Transverse colon (tissue), 4 donors: ENCODE measurements at places on chromosomes 12 and 14.

- no peak for DNase-seq
Observed at GRCh38 chr12:43540470-43540869, 11.5 kb downstream of the ADAMTS20 start.

DNA sequence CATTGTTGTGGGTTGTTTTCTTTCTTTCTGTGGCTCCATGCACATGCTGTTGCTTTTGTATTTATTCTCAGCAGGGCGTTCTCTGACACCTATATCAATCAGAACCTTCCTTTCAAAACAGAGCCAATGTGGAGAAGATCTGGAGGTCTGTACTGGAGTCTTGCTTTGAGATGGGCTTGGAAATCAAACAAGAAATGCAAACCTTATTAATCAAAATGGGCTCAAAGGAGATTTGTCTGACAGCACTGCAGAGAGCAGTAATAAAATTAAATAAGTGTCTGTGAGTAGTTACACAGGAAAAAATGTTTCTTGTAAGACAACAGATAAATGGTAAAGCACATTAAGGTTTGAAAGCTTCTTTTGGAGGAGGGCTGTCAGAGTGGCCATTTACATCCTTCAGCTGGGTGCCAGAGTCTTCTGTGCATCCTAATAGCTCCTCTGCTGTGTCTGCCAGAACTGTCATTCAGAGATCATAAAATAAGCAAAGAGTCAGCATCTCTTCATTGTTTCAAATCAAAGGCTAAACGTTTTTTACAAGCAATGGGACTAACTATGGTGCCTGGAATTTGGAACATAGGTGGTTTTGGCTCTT lies 414.3 kb downstream of the NAV3 start:
- no peak for DNase-seq

- no peak for DNase-seq
Observed at GRCh38 chr14:64932231-64932630, 10.3 kb downstream of the GPX2 start.

DNA sequence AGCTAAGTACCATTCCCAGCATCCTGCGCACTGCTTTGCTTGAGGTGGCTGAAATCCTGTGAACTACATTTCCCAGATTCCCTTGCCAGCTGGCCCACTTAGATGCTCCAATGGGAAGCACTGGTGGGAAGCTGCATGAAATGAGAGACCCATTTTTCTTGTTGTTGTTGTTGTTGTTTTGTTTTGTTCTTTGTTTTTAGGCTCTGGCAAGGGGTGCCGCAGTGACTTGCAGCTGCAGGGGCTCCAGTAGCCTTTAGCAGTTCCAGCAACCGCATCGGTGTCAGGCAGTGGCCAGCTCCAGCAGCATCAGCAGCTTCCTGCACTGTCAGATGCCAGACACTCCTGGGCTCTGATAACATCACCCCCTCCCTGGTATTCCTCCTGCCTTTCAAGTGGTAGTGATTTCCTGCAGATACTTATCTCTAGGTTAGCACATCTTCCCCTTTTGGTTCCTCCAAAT lies 8.8 kb upstream of the EGLN3 start:
- no peak for DNase-seq

- DNase-seq: peak; percentile 70
Observed at GRCh38 chr12:103928682-103929045, 1.5 kb upstream of the HSP90B1 start.

DNA sequence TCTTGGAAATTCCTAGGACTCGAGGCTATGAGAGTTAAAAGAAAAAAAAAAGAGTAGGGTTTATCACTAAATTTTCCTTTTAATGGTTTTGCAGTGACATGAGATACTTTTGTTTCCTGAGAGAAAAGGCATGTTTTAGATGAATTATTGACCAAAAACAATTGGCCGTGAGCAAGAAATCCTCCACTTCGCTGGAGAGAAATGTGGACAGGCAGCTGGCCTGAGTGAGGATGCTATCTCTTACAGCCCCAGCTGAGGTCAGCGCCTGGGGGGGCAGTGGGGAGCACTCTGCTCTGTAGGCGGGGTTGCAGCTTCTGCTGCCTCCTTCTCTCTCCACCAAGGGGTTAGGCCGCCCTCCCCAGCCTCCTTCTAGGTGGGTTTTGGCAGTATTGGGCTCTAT lies 54.7 kb downstream of the PRIMA1 start:
- DNase-seq: no peak

GRCh38 chr12:108635201-108635996 lies 1.7 kb upstream of the SELPLG start:
- DNase-seq: peak; percentile 71

DNA sequence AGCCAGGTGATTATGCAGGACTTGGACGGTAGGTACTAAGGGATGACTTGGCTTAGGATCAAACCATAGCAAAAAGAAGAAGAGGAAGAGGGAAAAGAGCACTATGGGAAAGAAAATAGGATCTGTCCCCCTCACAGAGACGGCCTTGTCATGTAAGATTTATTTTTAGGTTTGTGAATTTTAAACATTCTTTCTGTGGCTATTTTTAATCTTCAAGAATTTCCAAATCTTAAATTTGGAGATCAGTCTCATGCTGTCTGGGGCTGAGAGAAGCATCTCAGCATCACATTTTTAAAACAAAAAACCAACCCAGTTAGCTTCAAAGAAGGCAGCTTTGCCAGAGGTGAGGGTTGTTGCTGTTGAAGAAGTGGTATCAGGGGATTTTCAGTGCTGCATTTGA lies 52.6 kb upstream of the STRN3 start:
- DNase-seq: no peak

DNA sequence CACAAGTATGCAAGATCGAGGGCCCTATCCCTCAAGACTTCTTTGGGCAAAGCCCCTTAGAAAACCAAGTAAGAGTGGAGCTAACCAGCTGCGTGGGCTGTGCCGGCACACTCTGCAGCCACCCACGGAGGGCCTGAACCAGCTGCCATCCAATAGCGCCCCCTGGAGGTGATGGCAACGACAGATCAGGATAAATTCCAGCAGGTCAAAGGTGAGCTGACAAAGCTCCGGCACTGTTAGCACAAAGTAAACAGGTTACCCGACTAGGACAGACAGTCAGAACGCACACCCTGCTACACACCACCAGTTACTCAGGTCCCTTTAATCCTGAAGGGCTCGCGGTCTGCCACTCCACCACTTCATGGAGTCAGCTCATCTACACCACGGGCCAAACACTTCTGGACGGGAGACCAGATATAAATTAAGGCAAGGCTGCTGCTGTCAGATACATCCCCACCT lies 4.9 kb downstream of the ZBTB39 start:
- peak; percentile 80 for DNase-seq

DNA sequence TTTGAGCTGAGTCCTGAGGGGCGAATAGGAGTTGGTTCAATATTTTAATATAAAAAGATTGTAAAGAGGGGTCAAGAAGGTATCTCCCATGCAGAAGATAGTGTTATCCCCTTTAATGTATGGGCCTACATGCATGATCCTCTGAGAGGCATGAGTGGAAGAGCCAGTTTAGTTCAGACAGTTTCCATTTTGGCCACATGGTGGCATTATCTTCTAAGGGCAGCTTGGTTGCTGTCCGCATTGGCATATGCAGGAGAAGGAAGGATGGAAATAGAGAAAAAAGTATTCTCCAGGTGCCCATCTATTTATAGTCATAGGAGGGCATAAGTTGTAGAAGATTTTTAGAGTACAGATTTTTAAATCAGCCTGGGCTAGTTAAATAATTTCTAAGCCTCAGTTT lies 5.4 kb downstream of the SAMD4A start:
- DNase-seq: no peak

DNA sequence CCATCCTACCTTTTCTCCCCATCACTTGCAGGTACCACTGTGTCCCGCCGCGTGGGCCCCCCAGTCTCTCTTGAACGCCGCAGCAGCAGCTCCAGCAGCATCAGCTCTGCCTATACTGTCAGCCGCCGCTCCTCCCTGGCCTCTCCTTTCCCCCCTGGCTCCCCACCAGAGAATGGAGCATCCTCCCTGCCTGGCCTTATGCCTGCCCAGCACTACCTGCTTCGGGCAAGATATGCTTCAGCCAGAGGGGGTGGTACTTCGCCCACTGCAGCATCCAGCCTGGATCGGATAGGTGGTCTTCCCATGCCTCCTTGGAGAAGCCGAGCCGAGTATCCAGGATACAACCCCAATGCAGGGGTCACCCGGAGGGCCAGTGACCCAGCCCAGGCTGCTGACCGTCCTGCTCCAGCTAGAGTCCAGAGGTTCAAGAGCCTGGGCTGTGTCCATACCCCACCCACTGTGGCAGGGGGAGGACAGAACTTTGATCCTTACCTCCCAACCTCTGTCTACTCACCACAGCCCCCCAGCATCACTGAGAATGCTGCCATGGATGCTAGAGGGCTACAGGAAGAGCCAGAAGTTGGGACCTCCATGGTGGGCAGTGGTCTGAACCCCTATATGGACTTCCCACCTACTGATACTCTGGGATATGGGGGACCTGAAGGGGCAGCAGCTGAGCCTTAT lies 9.2 kb downstream of the ARHGAP9 start:
- DNase-seq: no peak

GRCh38 chr14:34354556-34354955 lies 107.5 kb downstream of the SPTSSA start:
- DNase-seq: no peak

GRCh38 chr12:64943686-64944085 lies 119.2 kb downstream of the TBC1D30 start:
- DNase-seq: no peak

DNA sequence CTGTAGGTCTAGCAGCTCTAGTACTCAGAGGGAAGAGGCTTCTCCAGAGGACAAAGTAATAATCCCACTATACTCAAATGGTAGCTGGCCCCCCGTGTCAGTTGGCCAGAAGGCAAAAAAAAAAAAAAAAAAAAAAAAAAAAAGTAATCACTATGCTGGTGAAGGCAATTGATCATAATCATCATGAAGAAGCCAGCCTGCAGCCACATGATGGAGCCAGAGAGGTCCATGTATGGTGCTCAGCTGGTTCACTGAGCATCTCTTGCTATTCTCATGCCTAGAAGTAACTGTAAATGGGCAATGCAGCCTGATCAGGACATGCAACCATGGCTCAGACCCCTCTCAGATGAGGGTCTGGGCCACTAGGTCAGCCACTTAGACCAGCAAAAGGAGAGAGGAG lies 378.8 kb downstream of the MED13L start:
- DNase-seq: no peak

DNA sequence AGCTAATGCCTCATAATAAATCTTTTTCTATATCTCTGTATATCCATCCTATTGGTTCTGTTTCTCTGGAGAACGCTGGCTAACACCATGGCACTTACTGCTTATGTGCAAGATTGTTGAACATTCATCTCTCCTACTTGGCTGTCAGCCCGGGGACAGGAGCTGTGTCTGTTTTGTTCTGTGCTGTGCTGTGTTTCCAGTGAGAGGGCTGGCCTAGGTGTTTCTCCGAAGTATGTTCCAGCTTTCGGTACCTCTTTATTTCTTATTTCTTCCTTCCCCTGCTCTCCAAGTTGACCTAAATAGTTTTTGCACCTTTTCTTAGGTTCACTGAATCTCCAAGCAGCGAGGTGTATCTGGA lies 18.8 kb upstream of the NR4A1 start:
- peak; percentile 74 for DNase-seq

DNA sequence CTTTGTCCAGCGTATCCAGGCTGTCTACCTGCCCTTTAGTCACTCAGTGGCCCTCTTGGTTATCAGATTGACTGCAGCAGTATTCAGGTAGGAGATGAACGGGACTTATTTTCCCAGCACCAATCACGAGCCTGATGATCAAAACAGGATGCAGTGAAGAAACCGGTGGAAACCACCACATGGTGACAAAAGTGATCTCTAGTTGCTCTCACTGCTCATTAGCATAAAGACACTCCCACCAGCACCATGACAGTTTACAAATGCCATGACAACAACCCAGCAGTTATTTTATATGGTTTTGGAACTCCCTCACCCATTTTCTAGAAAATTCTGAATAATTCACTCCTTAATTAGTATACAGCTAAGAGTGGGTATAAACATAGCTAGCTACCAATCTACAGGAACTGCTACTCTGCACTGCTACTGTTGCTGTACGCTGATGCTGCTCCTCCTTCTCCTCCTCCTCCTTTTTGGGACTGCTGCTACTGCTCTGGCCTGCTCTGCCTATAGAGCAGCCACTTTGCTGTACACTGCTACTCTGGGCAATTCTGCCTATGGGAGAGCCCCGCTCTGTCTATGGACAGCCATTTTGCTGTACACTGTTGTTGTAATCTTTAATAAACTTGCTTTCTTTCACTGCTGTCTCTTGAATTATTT lies 142.5 kb upstream of the SSTR1 start:
- DNase-seq: no peak

GRCh38 chr14:20732979-20733635 lies 12.6 kb upstream of the EDDM3A start:
- DNase-seq: no peak

DNA sequence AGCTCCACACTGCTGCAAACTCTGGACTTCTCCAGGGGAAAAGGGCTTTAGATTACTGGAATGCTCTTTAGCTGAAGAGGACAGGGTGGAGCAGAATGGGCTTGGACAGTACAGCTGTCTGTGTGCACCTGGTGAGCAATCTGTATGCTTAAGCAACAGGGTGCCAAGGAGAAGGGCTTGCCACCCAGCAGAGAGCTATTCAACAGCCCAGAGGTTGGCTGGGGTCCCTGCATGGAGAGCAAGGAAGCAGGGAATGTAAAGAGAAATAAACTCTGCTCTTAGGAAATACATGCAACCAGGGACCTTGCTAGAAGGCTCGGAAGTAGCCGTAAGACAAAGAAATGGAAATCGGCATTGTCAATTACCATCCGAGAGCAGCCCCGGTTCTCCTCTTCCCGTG lies 53.0 kb upstream of the CORO1C start:
- no peak for DNase-seq
